ENCODE measurements at places on chromosomes 11 and 22.

DNA sequence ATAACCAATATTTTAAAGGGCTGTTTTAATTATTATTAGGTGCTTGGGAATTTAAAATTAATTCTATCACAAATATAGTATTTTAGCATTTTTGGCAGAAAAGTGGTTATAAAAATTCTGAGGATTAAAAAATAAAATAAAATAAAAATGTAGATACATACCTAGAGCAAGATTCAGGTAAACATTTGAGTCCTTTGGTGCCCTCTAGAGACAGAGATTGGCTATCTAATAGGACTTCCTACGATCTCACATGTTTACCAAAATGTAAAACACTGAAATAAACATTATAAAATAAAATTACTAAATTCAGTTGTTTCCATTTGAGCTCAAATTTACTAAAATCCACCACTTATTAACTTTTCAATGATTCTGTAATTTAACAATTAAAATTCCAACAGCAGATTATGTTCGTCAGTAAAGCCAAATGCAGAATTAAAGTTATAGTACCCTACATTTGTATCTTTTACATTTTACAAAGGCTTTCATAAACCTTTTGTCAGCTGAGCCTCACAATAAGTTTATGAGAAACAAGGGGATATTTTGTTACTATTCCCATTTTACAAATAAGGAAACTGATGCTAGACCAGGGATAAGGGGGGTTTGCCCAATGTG is 27.7 kb downstream of the SLC36A4 start:
- DNase-seq = no peak

DNA sequence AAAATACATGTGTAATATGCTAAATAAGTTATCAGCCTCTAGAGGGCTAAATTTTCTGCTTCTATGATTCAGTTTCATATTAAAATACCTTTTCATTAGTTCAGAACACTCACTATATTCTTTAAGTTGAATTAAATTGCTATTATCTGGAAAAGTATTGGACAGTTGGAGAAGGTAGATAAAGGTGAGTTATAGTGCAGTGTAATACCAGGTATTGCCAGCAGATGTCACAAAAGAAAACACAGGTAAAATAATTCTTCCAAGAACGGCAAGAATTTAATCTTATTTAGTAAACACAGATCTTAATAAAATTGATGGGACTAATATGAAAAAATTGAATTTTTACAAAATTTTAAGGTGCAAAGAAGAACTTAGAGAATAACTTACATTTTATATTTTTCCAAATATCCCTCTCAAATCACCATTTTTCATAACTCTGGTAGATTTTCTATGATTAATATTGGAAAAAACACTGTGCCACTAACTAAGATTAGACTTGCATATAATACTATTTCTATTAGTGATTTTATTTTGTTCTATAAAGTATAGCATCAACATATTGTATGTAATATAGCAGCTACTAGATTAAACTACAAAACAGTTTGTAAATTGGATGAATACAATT is 1.7 kb upstream of the LRRC4C start:
- DNase-seq = no peak

DNA sequence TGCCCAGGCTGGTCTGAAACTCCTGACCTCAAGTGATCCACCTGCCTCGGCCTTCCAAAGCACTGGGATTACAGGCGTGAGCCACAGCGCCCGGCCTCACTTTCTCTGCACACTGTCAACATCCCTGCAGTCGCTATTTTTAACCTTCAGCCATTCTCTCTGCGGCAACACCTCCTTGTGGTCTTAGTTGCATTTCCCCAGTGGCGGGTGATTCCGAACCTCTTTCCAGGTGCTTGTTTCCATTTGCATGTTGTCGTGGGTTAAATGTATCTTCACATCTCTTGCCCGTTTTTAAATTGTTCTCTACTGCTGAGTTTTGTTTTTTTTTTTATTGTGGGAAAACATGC is 2.2 kb upstream of the SCT start:
- DNase-seq = no peak

- no peak for DNase-seq
Observed at GRCh38 chr22:24230911-24231656, 13.8 kb downstream of the GGT5 start.

- DNase-seq = no peak
Observed at GRCh38 chr22:46355369-46355995, 20.0 kb downstream of the TRMU start.

DNA sequence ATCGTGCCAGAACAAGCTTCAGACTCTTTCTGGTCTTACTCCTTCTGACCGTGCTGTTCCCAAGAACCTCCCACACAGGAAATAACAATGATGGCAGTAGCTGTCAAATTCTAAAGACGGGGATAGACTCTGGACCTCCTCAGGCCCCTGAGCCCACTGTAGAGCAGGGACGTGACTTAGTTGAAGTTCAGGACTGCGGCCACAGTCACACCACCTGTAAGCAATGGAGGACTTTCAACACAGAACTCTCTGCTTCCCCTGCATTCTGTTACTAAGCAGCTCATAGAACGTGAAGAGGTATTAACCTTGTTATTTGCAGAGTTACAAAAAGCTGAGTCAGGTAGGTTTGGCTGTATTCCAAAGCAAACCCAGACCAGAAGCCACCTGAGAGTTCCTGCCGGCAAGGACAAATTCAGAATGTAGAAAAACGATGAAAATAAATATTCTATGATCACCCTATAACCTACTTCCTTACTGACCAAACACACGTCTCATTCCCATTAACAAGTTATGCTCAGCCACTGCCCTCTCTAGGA is 12.7 kb downstream of the TMEM45B start:
- DNase-seq = no peak

GRCh38 chr11:45204761-45205160 is 58.3 kb downstream of the PRDM11 start:
- DNase-seq = no peak

- DNase-seq = no peak
Observed at GRCh38 chr22:46761017-46761416, 1.4 kb upstream of the TBC1D22A start.

DNA sequence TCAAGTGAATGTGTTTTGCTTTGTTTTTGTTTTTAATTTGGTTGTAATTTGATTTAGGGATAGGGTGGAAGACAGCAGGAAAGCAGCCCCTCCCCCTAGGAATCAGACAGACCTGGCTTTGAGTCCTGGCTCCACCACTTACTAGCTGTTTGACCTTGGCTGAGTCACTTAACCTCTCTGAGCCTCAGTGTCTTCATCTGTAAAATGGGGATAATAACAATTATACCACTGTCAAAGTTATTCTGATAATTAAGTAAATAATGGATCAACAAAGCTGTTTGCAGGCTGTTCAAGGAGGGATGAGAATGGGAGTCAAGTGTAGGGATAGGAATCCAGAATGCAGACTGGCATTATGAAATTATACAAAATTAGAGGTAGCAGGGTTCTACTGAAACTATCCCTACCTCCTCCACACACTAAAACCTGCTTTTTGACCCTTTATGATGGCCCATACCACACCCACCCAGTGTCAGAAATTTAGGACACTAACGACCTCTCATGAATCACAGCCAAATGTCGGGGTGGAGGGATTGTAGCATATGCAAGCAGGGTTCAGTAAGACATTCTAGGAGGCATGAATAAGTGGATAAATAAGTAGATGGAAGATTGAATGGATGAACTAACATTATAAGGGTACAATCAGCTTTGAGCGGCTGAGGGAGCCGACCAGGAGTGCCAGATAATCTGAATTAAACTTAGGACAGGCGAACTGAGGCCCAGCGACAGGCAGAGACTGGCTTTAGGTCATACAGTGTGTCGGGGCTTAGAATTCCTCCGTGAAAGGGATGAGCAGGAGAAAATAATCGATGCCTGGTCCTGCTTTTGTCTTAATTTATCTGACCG is 974 bp downstream of the ANAPC15 start:
- no peak for DNase-seq

DNA sequence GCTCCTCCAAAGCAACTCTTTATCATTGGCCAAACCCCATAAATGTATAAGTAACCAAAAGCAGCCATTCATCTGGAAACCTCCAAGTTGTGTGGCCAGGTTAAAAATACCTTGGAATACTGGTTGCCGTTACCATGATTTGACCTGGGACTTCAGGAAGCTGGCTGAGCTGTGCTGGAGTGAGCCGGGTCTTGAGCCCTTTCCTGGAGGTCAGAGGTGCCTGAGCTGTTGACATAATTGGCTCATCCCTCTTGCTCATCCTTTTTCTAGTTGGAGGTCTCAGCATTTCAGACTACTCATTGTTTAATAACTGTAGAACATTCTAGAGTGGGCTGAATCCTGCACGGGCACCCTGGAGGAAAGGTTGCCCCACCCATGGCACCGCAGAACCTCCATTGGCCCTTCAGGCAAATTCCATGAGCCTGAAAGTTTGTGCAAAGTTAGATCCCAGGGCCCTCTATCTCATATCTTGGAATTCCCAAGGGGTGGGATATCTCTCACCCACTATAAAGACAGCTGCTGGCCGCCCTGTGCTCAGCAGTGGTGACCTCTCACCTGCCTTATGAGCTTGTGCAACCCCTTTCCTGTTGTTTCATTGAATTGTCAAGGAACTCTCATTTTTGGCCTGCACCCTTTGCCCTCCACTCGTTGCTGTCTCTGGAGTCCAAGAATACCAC is 77.0 kb downstream of the C22orf31 start:
- no peak for DNase-seq

- DNase-seq = no peak
Observed at GRCh38 chr11:115008799-115009198, 330.5 kb downstream of the NXPE2 start.

- no peak for DNase-seq
Observed at GRCh38 chr11:88363004-88363403, 25.5 kb upstream of the CTSC start.

- DNase-seq = no peak
Observed at GRCh38 chr11:130051082-130051481, 18.6 kb upstream of the APLP2 start.

- DNase-seq = no peak
Observed at GRCh38 chr11:12258451-12258850, 118.9 kb upstream of the PARVA start.

DNA sequence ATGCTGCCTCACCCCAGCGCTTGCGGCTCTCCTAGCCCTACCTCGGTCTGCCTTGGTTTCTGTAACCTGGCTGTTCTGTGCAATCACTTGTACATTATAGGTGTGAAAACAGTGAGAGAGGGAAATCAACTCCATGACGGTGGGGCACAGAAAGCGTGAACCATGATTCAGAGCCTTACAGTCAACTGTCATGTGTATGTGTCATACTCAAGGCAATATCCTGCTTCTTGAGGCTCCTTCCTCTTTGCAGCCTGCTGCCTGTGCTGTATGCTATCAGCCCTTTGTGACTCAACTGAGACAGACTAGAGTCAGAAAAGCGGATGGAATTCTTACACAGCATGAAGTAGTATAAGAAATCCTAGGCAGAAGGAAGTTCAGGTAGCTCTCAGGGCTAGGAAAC is 2.1 kb downstream of the NRIP3 start:
- no peak for DNase-seq

DNA sequence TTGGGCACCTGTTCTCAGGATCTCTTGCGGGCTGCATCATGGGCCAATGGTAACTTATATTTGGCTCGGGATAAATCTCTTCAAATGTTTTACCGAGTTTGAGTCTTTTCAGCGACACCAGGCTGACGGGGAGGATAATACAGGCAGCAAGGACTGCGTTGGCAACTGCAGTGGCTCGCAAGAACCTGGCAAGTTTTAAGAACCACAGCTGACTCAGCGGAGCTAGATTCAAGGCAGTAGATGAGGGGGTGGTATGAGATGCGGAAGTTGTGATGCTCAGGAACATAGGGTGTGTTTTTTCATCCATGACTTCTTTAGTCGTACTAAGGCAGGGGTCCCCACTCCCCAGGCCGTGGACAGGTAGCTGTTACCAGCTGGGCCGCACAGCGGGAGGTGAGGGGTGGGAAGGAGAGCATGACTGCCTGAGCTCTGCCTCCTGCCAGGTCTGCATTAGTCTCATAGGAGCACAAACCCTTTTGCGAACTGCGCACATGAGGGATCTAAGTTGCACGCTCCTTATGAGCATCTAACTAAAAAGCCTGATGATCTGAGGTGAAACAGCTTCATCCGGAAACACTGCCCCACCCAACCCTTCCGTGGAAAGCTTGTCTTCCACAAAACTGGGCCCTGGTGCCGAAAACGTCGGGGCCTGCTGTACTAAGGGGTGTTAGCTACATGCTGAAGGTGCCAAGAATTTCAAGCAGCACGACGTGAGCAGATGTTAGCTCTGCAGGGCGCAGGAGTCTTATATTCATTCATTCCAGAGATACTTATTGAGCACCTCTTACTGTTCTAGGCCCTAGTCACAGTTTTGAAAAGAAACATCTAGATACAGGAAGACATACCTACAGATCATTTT is 6.4 kb upstream of the JAM3 start:
- DNase-seq = no peak

- no peak for DNase-seq
Observed at GRCh38 chr22:44585559-44586350, 87.7 kb upstream of the RTL6 start.

DNA sequence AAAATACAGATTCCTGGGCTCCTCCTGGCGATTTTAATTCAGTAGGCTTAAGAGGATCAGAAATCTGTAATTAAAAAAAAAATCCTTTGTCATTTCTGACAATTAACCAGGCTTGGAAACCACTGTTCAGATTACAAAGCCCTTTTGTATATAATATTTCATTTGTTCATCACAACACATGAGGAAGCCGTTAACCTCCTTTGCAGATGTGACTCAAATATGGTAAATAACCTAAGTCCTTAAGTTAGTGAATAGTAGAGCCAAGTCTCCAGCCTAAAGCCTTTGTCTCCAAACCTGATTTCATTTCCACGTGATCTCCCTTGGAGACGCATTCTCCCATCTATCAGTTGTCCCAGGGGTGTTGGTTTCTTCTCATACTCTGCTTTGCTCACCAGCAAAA is 67.6 kb downstream of the UBASH3B start:
- no peak for DNase-seq

GRCh38 chr11:134289789-134290188 is 13.6 kb downstream of the GLB1L3 start:
- DNase-seq = no peak

DNA sequence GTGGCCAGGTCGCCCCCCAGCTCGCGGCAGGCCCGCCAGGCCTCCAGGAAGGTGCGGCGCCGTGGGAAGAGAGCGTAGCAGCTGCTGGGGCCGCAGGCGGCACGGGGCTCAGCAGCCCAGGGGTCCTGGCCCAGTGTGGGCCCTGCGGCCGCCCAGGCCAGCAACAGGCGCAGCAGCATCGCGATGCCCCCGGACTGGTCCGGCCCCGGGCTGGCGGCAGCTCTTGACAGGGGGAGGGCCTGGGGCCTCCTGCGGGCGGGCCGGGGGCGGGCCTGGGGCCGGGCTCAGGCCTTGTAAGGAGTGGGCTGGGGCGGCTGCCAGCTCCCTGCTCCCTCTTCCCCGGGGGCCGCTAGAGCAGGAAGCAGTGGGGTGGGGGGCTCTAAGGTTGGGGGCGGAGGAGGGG is at the start of gene CD248:
Gene CD248, minus strand, starts transcription at position 196 of the 403 bp plus-strand sequence. Its CDS starts 17 bp downstream, at position 179.
- no peak for DNase-seq

Data from brain pericyte (primary cell).